ENCODE measurements at places on chromosomes 3 and 15. TPM values are rescaled to one million over a fixed set of nuclear protein-coding genes. Genes with fewer than 3 reads are reported as not detected.

Gene CYP11A1
- total RNA-seq: 2.0 TPM

Gene GRIP2
- total RNA-seq: not detected

Gene SI
- not detected for total RNA-seq

Gene EPHA3
- total RNA-seq: 0.04 TPM

Gene PLA2G4E
- not detected for total RNA-seq

Gene TTLL13
- not detected for total RNA-seq

Gene C2CD4B
- 1.2 TPM for total RNA-seq

Gene DNAH12
- 0.41 TPM for total RNA-seq

Gene CHD2
- total RNA-seq: 54.3 TPM

Gene VEPH1
- 9.0 TPM for total RNA-seq

Gene CCR8
- total RNA-seq: not detected

Gene PTH1R
- total RNA-seq: 2.1 TPM

Gene HIGD2B
- not detected for total RNA-seq

Gene ALS2CL
- 30.9 TPM for total RNA-seq

Gene CCRL2
- total RNA-seq: 0.48 TPM

Gene VPS13C
- total RNA-seq: 48.3 TPM

Gene ACAP2
- 39.0 TPM for total RNA-seq

Gene ZNF654
- 6.8 TPM for total RNA-seq

Gene SLC15A2
- 0.63 TPM for total RNA-seq

Gene STAB1
- 1.1 TPM for total RNA-seq

Gene ACTR8
- 39.2 TPM for total RNA-seq

Gene ZNF502
- 3.4 TPM for total RNA-seq

Gene RYR3
- total RNA-seq: 0.50 TPM

Gene DAZL
- not detected for total RNA-seq

Gene TXNRD3
- total RNA-seq: 5.5 TPM

Gene MESP2
- 0.29 TPM for total RNA-seq

Gene CCK
- total RNA-seq: 0.42 TPM

Gene TM4SF4
- not detected for total RNA-seq

Gene GOLGA8O
- not detected for total RNA-seq

Gene PAQR5
- total RNA-seq: 6.4 TPM

Gene MRAS
- total RNA-seq: 35.0 TPM

Gene IL17RD
- total RNA-seq: 28.7 TPM

Gene CCDC191
- total RNA-seq: 3.4 TPM

Gene BSN
- 2.7 TPM for total RNA-seq

Gene STX19
- not detected for total RNA-seq

Gene SCN11A
- 0.27 TPM for total RNA-seq

Gene FGD5
- 1.4 TPM for total RNA-seq

Gene ACSBG1
- total RNA-seq: not detected

Gene MFSD1
- total RNA-seq: 55.8 TPM

Gene AHSG
- not detected for total RNA-seq

Gene CFAP100
- not detected for total RNA-seq

Gene SLC22A14
- total RNA-seq: 0.58 TPM

Gene LEKR1
- total RNA-seq: 2.3 TPM
